ENCODE measurements at places on chromosomes 11 and 22. TPM values are rescaled to one million over a fixed set of nuclear protein-coding genes. Genes with fewer than 3 reads are reported as not detected.

GRCh38 chr11:15379483-15379882 lies 264.8 kb downstream of the INSC start:
- DNase-seq, result no peak

- DNase-seq, result peak; percentile 8
Observed at GRCh38 chr22:38570779-38571364, 889 bp upstream of the DMC1 start.

DNA sequence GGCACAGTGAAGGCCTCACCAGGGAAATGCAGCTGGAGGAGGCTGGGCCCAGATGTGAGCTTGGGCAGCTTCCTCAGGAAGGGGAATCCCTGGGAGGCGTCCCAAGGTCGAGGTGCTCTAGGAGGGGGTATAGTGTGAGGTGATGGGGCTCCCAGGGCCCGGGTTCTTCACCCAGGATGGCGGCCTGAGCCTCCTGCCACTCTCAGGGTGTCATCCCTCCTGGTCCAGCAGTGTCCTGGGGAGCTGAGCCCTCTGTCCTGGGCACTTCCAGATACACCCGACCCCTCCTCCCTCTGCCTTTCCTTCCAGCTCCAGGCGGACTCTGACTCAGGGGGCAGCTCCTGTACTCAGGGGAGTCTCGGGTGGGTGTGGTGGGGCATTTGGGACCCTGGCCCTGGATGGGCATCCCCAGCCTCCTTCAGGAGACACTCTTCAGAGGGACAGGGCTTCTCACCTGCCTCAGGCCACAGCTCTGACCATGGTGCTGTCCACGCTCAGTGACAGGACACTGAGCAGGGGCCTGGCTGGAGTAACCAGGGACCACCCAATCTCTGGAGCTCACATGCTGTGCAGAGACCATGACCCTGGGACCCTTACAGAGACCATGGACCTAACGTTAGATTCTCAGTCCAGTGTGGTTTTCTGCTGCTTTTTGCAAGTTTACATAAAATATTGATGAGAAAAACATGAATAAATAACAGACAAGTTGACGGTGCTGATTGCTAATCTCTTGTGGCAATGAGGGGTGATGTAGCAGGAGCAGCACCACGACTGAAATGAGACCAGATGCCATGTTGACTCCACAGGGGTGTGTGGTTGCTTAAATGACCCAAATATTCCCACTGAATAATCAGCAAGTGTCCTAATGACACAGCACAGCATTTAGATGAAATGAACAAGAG lies 101.9 kb downstream of the GGTLC2 start:
- DNase-seq, result no peak

GRCh38 chr11:128786507-128786906 lies 80.6 kb downstream of the KCNJ1 start:
- no peak for DNase-seq

Gene ALX4
- not detected for total RNA-seq

DNA sequence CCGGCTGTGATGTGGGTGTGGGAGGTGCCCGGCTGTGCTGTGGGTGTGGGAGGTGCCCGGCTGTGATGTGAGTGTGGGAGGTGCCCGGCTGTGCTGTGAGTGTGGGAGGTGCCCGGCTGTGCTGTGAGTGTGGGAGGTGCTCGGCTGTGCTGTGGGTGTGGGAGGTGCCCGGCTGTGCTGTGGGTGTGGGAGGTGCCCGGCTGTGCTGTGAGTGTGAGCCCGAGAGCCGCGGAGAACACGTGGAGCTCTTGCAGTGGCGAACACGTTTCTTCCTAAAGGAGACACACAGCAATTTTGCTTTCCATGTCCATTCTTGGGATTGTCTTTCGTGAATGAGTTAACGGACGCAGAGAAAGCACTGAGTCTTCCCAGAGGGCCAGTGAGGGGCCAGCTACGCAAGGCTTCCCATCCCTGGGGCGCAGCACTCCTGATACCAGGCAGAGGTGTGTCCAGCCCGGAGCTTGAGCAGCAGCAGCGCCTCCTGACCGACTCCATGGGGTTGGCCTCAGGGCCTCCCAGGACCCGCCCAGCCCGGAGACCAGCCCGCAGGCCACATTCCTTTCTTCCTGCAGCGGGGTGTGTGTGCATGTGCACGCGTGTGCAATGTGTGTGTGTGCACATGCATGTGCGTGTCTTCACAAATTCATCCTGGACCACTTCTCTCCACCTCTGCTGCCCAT lies 245.0 kb upstream of the B3GAT1 start:
- no peak for DNase-seq

Gene SYNGR1
- total RNA-seq, result under 0.01 TPM

- no peak for DNase-seq
Observed at GRCh38 chr11:41289408-41289807, 170.0 kb downstream of the LRRC4C start.

Gene DNAJB13
- total RNA-seq, result not detected

- no peak for DNase-seq
Observed at GRCh38 chr11:117026593-117027330, 71.5 kb downstream of the SIK3 start.

DNA sequence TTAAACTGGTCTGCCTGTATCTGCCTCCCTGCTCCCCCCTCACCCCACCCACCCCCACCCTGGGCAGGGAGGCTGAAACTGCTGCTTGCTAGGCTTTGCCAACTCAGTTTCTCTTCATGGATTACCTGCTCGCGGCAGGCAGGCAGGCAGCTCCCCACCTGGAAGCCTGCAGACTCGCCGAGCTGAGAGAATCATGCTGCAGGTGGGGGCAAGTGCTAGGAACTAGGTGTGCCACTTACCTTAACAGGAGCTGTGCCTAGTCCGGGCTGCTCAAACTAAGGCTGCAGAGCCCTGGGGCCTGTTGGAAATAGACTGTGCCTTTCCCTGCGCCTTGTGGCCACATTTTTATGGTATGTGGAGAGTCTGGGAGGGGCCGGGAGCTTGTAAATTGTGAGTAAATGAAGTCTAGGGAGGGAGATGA lies 30.3 kb downstream of the MARK2 start:
- DNase-seq, result no peak

DNA sequence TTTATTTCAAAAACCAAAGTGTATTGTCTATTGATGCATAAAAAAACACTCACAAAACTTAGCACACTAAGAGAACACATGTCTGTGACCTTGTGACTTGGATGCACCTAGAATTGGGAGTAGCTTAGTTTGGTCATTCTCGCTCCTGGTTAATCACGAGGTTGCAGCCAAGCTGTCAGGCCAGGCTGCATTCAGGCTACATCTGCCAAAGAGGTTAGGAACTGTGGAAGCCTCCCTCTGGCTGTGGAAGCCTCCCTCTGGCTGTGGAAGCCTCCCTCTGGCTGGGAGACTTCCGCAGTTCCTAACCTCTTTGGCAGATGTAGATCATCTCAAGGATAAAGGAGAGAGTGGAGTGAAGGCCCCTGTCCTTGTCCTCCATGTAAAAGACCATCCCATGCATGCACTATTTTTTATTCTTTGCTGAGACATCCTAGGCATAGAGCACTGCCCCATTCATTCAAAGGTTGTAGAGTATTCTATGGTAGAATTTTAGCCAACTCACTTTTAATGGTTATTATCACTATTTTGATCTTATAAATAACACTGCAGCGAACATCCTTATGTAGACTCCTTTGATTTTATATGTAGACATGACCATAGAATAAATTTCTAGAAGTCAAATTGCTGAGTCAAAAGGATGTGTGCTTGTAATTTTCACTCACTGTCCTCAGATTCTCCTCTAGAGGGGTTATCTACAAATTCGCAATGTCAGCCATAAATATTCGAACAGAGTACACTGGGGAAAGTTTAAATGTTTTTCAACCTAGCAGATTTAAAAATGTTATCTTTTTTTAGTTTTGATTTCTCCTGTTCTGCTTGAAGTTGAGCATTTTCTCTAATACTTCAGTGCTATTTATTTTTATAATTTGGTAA lies 63.0 kb upstream of the IGLL5 start:
- DNase-seq, result no peak

GRCh38 chr11:112718483-112718882 lies 242.7 kb upstream of the NCAM1 start:
- no peak for DNase-seq

Gene IGSF9B
- not detected for total RNA-seq

- DNase-seq, result peak; percentile 60
Observed at GRCh38 chr11:117058761-117059261, 39.4 kb downstream of the SIK3 start.

Gene ZFPL1
- 24.0 TPM for total RNA-seq

Gene DGCR8
- total RNA-seq, result 23.2 TPM

- no peak for DNase-seq
Observed at GRCh38 chr11:120536797-120537169, 25.2 kb downstream of the GRIK4 start.

Gene YAP1
- total RNA-seq, result 94.6 TPM

GRCh38 chr11:117563556-117563955 lies 233.5 kb downstream of the DSCAML1 start:
- no peak for DNase-seq

Gene THAP7
- total RNA-seq, result 14.9 TPM

Gene UBQLN3
- total RNA-seq, result not detected

GRCh38 chr11:3091846-3092602 lies 34.8 kb upstream of the CARS1 start:
- DNase-seq, result peak; percentile 68

- DNase-seq, result peak; percentile 9
Observed at GRCh38 chr11:119585043-119585781, 143.8 kb downstream of the NECTIN1 start.

DNA sequence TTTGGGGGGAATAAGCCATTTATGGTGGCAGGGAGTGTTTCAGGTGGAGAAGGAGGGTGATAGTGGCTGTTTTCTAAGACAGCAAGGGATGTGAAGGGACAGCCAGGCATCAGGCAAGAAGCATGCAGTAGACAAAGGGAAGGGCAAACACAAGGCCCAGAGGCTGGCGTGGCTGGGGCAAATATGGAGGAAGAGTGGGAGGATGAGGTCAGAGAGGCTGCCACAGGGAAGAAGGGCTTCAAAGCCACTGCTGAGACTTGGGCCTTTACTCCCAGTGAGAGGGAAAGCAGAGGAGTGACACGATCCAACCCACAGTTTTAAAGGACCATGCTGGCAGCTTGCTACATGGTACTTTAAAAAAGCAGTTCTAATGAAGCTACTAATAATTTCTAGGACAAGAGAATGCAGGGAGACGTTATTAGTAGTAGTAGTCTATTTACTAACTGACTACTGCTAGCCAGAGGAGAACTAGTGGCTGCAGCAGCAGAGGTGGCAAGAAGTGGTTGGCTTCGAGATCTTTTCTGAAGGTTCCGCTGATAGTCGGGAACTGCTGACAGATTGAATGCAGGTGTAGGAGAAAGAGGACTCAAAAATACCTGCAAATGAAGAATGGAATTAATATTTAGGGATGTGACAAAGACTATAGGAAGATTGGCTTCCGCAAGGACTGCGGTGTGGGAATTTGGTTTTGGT lies 13.7 kb downstream of the KMT5B start:
- DNase-seq, result no peak

- DNase-seq, result peak; percentile 57
Observed at GRCh38 chr11:118434553-118435289, 1.6 kb upstream of the KMT2A start.

GRCh38 chr11:346529-346928 lies 22.8 kb upstream of the B4GALNT4 start:
- DNase-seq, result no peak

Gene KDM4D
- 0.22 TPM for total RNA-seq

GRCh38 chr11:100397401-100397800 lies 289.7 kb upstream of the ARHGAP42 start:
- DNase-seq, result no peak

GRCh38 chr22:32336121-32336603 lies 21.5 kb upstream of the RFPL3 start:
- DNase-seq, result no peak

DNA sequence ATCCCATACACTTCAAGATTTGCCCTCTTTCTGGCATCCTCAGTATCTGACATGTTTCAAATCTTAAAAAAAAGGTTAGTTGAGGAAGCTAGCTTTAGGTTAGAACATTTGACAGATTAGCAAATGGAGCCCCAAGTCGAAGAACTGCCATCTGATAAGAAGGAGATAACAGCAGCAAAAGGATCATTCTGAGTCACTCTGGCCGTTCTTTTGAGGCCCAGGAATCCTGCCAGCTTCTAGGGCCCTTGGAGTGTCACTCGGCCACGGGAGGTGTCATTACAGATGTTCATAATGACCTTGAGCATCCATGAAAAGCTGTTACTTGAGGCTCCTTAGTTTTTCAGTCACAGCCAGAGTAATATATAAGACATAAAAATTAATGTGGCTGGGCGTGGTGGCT lies 132.1 kb upstream of the RASSF10 start:
- no peak for DNase-seq

DNA sequence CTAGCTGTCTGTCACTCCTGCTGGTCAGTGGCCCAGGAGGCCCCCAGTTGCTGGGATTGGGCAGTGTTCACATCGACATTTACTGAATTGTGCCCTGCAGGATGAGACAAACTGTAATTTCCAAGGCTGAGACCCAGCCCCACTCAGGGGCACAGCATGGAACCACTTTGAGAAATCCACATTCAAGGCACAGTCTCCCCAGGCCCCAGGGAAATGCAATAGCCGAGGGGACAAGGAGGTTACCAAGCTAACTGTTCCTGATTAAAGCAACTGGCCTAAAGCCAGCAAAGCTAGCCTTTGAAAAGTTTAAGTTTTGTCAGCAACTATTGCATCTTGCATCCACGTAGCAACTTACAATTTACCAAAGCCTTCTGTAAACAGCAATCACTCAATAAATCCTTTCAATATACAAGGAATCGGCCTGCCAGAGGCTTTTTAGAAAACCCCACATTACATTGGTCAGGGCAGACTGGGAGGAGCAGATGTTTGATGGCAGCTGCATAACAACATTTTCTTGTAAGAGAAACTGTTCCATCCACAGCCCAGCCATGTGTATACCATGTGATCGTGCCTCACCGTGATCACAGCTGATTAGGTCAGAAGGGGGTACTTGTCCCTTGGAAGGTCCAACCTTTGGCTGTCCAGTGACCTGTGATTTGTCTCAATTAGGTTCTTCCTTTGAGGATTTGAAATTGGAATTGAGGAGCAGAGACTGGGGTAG lies 103.9 kb downstream of the TENM4 start:
- DNase-seq, result no peak

Gene PLEKHA7
- 1.1 TPM for total RNA-seq

Gene NPTXR
- under 0.01 TPM for total RNA-seq

DNA sequence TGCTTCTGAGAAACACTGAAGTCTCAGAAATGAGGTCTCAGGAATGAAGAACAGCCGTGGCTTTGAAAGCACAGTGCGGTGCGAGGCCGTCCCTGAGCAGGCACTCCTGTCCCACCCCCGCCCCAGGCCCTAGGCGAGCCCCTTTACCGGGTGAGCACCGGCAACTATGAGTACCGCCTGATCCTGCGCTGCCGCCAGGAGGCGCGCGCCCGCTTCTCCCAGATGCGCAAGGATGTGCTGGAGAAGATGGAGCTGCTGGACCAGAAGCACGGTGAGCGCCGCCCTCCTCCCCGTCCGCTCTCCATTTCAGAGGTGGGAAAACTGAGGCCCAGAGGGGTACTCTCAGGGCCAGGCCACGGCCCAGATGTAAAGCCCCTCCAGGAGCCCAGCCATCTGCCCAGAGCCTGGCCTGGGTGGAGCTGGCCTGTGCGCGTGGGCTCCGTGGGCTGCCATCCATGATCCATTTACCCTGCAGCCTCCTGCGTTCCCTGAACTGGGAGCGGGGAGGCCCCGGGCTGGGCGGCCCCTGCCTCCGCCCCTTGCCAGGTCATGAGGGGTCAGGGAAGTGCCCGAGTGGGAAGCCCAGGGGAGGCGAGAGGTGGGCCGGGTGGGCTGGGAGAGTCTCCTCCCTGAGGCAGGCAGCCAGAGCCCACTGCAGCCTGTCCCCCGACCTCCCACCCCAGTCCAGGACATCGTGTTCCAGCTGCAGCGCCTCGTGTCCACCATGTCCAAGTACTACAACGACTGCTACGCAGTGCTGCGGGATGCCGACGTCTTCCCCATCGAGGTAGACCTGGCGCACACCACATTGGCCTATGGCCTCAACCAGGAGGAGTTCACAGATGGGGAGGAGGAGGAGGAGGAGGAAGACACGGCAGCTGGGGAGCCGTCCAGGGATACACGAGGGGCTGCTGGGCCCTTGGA lies 9.5 kb downstream of the SLC16A8 start:
- peak; percentile 63 for DNase-seq

Measured in lung microvascular endothelial cell (primary cell).